CD4-positive, alpha-beta T cell treated with Interleukin-1 beta for 1 hour (primary cell): ENCODE measurements at places on chromosomes 6 and 20.

DNA sequence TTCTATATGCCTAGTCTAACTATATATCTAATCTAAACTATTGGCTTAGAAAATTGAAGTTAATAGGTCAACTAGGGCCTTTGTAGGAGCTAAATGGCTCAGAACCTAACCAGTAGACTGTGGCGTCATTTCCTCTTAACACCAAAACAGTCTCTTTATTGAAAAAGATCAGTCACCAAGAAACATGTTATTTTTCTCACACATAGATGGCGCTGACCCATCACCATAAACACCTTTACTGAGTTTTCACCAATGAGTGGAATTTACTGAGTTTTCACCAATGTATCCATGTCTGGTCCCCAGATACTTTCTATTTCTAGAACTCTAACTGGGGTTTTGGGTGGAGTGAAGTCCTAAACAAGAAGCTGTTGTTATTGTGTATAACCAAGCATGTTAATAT is 636.0 kb downstream of the BCKDHB start:
- DNase-seq, result no peak

- DNase-seq, result no peak
Measured at GRCh38 chr20:59151820-59152219, 11.8 kb upstream of the ZNF831 start.

GRCh38 chr6:41464481-41464880 is 81.7 kb upstream of the FOXP4 start:
- DNase-seq, result no peak

- no peak for DNase-seq
Measured at GRCh38 chr20:50852085-50852484, 57.2 kb downstream of the BCAS4 start.

- DNase-seq, result peak; percentile 82
Measured at GRCh38 chr6:156719720-156720563, 57.2 kb upstream of the ARID1B start.

DNA sequence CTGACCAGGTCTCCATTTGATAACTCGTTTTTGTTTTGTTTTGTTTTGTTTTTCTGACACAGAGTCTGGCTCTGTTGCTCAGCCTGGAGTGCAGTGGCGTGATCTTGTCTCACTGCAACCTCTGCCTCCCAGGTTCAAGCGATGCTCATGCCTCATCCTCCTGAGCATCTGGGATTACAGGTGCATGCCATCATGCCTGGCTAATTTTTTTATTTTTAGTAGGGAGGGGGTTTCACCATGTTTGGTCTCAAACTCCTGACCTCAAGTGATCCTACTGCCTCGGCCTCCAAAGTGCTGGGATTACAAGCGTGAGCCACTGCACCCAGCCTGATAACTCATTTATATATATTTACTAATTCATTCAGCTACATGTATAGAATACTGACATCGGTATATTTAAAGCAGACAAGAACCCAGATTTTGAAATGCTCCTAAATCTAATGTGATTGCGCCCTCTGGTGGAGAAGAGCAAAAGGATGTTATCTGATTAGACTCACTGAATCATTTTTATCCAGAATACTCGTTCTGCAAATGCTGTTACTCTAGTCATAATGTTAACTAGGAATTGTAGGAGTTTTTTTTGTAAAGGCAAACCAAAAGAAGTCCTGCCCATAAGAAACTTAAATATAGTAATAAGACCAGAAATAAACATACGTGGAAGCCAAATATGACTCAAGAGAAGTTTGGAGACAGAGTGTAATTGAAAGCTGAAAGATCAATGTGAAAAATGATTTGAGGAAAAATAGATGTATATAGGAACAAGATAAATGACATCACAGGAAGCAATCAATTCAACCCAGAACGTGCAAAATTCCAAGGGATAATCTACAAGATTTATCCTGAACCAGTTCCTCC is 5.3 kb upstream of the COL12A1 start:
- peak; percentile 26 for DNase-seq

GRCh38 chr6:156842598-156843250 is 65.5 kb downstream of the ARID1B start:
- no peak for DNase-seq

DNA sequence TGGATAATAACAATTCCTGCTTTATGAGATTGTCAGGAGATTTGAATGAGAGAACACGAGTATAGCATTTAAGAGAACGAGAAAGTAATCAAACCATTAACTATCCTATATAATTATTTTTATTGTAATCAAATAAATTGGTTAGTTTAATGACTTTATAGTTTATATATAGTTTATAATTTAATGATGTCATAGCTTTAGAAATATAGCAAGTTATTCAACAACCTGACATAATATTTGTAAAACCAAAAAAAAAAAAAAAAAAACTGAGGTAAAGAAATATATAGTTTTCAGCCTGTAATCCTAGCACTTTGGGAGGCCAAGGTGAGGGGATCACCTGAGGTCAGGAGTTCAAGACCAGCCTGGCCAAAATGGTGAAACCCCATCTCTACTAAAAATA is 26.4 kb upstream of the DST start:
- DNase-seq, result no peak

GRCh38 chr6:118468682-118469465 is 79.2 kb upstream of the PLN start:
- DNase-seq, result no peak

GRCh38 chr6:134983823-134984222 is 33.9 kb upstream of the ALDH8A1 start:
- DNase-seq, result no peak

- no peak for DNase-seq
Measured at GRCh38 chr6:41641352-41641925, 3.2 kb downstream of the MDFI start.

- DNase-seq, result no peak
Measured at GRCh38 chr20:32623667-32624157, 38.6 kb upstream of the NOL4L start.

DNA sequence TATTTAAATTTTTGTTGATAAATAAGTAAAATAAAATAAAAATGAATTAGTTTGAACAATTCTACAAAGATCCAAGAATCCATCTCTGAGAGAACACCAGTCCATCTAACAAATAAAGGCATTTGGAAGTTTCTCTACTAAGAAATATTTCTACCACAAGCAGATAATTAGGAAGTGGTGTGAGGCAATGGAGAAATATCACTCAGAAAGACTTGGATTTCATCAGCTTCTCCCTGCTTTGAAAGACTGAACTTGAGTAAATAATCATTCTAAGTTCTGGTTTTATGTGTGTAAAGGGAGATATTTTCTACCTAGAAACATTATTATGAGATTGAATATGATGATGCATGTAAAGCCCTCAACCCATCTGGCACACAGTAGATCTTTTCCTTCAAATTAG is 17.8 kb upstream of the TCF21 start:
- no peak for DNase-seq

DNA sequence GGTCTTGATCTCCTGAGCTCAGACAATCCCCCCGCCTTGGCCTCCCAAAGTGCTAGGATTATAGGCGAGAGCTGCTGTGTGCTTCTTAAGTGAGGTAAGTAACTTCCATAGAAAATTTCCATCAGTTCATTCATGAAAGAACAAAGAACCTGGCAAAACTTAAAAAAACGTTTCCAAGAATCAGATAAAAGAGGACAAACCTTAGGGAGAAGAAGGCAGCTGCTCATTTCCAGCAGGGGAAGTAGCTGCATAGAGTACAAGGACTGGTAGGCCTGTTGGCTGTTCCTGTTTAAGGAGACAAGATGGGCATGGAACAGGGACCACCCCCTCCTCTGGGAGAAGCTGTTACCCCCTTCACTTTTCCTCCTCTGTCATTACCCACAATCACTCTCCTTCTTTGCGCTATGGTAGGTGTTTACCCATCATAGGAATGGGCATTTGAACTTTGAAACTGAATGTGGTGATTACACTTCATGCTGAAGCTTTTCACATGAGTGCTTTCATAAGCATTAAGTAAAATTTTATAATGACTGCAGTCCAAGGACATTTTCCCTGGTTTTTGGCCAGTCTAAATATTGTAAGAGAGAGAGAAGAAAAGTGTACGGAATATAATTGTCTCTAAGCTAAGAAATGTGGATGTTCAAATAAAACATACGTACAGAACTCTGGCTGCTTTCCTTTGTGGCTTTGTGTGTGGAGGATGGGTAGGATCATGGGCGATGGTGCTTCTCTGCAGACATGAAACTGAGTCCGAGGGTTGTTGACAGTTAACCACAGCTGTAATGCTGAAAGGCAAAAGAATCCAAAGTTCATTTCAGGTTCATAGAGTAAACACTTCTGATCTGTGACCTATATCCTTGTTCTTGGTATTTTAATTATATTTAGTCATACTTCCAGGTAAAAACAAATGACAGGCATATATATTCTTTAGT is 56.4 kb downstream of the CCN2 start:
- no peak for DNase-seq

- no peak for DNase-seq
Measured at GRCh38 chr6:110461376-110461775, 15.0 kb downstream of the SLC22A16 start.

DNA sequence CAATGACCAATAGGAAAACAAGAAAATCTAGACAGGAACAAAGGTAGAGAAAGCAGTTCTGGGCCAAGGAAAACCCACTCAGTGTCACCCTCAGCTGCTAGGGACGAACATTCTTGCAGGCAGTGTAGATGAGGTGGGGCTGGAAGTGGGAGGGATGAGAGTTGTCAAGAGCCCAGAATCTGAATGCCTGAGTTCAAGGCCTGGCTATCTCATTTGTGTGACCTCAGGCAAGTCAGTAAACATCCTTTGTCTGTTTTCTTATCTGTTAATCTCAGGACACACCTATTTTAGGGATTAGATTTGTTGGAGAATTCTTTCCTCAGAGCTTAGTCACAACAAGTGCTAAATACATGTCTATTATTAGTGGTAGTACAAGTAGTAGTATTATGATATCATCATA is 50.9 kb upstream of the KIF16B start:
- DNase-seq, result no peak

DNA sequence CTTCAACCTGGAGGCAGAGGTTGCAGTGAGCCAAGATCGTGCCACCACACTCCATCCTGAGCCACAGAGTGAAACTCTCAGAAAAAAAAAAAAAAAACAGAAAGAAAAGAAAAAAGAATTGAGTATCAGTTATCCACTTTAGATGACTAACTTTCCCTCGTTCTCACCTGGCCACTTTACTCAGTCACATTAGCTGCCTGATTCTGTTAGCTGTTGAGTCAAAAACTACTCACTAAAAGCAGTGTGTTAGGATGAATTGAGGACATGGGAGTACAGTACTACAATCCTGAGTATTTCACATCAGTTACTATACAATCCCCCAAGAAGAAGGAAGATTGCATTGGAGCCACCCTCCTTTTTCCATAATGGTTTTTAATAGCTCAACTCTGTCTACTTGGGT is 114.6 kb downstream of the ADAT2 start:
- no peak for DNase-seq

DNA sequence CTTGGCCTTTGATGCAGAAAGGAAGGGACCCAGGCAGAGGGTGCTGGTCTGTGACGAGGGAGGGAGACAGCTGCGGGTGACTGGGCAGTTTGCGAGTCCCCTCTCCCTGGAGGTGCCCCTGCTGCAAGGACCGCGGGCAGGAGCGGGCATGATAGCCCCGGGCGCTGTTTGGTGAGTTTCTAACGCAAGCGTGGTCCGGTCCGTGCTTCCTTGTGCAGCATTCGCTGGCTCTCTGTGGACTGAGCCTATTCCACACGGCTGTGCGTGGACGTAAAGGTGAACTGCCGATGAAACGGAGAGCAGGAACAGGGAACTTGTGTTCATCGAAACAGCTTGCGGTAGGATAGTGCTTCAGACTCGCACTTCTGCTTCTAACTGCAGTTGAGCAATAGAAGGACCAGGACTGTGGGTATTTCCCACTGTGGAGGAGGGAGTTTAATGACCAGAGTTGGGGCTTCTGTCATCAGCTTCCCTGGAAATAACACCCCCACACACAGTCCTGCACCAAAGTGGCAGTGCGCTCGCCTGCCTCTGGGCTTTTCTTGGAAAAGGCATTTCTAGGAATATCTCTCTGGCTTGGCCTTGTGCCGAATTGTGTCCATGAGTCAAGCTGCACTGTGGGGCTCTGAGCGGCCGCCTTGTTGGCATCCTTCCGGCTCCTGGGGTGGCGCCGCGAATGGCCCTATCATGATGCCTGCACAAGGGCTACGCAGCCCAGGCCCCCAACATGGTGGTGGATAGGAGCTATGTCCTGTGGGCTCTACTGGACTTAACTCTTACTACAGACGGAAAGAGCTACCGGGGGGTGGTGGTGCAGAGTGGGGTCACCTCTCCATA is 48.9 kb downstream of the DUSP22 start:
- peak; percentile 62 for DNase-seq

DNA sequence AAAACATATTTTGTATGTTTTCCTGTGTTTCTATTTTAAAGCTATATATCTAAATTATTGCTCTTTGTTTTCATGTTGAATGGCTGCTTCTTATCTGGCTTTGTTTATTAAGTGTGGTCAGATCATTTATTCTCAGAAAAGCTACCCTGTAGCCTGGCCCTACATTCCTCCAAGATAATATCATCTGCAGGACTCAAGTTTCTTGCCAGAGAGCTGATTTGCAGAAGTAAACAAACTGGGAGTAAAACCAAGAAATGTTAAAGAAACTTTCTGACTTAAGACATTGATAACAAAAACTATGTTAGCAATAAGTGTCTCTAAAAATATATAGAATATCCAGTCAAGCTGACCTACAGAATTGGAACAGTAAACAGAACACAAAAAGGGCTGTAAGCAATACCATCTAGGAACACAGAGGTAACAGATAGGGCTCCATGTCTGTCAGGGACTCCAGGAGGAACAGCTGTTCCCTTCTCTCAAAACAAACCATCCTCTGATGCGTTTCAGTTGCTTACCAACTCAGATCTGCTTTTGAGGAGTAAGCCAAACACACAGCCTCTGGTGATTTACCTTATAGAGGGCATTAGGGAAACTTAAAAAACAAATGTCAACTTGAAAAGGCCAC is 17.5 kb upstream of the CEP85L start:
- no peak for DNase-seq

GRCh38 chr20:63542031-63542559 is 4.9 kb upstream of the PTK6 start:
- DNase-seq, result no peak
